ENCODE measurements at places on chromosomes 1 and 21.
A peak's percentile ranks its signal among the peaks of the same experiment; 100 is the strongest.

GRCh38 chr1:154669464-154670282, 61.7 kb upstream of the ADAR start:
- DNase-seq, result peak; percentile 50

DNA sequence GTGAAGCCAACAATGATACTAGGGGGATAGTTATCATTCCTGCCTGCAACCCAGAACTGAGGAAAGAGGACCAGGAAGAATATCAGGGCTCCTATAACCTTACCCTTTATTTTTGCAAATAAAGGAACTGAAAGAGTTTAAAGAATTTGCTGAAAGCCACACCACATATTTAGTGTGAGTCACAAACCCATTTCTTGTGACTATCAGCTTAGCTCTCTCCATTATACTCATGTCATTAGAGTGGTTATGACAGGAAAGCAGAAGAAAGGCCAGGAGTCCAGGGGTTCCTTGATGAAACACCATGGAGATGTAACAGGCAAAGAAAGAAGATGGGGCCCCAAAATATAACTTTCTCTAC, 141.1 kb upstream of the SAMSN1 start:
- DNase-seq, result no peak

GRCh38 chr1:169867012-169867675, 26.6 kb downstream of the SCYL3 start:
- DNase-seq, result no peak

DNA sequence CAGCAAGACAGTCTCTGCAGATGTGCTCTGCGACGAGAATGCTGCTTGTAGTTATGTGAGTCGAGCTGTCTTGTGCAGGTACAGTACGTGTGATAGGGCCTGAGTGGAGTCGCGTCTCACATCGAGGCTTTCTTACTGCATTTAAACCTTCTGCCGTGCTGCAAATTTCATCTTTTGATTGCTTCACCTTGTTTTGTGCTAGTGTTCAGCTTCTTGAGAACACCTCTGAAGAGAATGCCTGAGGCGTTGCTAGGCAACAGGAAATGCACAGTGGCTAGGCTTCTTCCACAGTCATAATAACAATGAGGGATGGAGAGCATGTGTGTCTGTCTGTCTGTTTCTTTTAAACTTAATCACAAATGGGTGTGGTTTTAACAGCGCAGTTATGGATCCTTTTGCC, 52.9 kb downstream of the MRPS6 start:
- no peak for DNase-seq

DNA sequence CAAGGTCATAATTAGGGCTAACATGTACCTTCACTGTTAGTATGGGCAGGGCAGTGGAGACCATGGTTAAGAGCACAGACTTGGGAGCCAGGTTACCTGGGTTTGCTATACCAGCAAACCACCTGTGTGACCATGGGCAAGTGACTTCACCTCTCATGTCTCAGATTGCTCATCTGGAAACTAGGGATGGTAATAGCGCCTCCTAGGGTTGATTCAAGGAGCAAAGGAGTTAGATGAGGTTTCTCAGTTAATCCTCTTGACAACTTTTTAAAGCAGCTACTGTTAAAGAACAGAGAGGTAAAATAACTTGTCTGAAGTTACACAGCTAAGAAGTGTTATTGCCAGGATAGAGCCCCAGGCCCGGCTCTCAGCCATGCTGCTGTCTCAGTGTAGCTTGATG, 790 bp upstream of the MATN1 start:
- no peak for DNase-seq

- no peak for DNase-seq
These were observed 253.8 kb upstream of the RAB4A start for GRCh38 chr1:229017091-229017490.

DNA sequence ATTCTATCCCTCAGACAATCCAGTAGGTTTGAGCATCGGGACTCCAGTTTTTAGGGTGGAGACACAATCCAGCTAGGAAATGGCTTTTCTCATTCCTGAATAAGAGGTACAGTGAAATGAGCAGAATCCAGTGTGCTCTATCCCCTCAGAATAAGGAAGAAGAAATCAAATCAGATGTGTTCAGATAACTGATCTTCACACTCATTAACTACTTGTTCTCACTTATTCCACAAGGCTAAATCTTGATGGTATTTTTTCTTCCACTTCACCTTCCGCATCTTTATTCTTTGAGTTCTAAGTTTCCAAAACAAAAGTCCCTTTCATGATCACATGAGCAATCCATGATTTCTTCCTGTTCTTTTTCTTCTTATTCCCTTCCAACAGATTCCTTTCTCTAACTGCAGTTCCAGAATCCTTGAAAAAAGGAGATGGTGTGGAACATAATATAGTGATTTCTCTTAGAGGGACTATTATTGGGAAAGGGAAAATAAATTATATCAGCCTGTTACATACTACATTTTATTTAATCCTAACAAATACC, 1.7 kb downstream of the SYT11 start:
- no peak for DNase-seq

DNA sequence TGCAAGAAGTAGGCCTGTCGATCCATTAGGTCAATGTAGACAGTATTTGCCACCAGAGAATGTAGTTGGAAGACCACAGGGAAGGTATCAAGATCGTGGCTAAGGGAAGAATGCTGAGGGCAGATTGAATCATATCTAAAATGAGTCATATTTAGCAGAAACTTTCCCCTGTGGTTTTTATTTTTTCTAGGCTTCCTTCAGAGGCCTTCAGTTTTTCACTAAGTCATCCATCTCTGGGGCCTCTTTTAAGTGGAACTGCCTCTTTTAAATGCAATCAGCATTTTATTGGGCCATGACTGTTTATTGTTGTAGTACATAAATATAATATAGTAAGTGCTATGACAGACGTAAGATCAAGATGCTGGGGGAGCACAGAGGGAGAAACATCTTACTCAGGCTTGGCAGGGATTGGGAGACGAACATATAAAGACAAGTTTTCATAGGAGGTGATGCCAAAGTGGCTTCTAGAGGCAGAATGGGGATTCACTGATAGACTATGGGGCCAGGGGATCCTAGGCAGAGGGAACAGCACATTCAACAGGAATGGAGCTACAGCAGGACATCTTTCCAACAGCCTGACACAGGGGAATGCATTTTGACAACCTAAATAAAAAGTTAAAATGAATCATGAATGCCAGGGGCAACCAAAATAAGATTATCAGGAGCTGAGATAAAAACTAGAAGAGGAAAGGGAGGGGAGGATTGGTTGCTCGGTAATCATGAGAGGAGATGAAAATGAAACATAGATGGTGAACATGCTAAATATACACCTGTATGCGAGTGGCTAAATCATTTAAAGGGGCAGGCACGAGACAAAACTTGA, 20.1 kb downstream of the UBE2U start:
- no peak for DNase-seq

DNA sequence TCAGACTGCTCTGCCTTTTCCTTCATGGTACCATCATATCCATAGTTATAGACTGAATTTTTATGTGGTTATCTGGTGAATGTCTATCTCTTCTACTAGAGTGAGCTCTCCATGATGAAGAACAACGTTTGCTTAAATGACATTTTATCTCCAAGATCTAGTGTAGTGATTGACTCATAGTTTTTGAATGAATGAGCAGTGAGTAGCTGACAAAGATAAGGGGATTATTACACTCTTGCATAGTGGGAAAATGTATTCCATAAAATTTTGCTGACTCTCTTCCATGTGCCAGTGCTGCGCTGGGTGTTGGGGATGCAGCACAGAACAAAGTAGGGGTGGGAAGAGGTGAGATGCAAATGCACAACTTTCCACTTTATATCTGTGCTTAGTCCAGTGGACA, 147.7 kb downstream of the TGFB2 start:
- no peak for DNase-seq

- DNase-seq, result no peak
These were observed 14.1 kb downstream of the CRP start for GRCh38 chr1:159700312-159700711.

DNA sequence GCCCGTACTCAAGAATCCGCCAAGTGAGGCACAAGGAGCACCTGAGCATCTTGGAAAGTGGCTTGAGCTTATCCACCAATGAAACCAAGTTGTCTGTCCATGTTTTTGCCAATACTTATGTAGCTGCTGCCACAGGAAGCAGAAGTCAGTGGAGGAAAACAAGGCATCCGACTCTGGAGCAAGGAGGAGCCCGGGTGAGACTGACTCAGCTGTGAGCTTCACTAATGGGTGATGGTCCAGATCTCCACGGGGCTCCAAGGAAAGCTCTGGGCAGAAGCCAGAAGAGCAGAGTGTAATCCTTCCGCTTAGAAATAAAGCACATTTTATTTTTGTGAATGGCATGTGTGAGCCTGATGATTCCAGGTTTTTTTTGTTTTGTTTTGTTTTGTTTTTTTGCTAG, 12.3 kb upstream of the SSR2 start:
- no peak for DNase-seq

GRCh38 chr1:119160409-119160808, 20.0 kb upstream of the WARS2 start:
- no peak for DNase-seq

DNA sequence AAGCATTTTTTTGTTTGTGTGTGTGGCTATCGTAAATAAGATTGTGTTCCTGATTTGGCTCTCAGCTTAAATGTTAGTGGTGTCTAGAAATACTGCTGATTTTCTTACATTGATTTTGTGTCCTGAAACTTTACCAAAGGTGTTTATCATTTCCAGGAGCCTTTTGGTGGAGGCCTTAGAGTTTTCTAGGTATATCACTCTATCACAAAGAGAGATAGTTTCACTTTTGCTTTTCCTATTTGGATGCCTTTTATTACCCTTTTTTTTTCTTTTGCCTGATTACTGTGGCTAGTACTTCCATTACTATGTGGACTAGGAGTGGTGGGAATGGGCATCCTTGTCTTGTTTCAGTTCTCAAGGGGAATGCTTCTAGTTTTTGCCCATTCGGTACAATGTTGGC, 109.6 kb downstream of the S1PR1 start:
- no peak for DNase-seq

DNA sequence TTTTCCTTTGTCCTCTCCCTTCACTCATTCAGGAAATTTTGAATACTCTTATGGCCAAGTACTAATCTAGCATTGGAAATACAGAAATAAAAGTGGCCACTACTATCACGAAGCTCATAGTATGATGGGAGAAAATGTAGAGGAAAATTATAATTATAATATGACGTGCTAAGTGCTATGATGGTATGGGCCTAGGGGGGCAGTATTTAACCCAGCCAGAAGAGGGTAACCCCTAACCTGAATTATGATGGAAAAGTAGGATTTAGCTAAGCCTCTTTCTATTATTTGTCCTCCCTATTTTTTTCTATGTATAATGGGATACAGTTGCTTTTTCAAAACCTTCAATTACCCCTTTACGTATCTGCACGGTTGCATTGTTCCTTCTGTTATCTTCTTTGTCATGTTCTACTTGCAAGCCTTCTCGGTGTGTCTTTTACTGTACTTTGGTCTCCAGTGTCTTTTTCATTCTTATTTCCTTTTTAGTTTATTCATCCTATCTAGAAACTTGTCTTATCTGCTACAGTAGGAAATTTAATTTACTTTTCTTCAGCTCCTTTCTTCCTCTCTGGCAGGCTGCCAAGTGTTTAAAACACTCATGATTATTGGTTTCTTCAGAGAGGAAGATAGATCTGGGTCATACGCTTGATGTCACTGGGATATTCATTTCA, 88.8 kb upstream of the GPR52 start:
- no peak for DNase-seq
